Stimulated activated CD8-positive, alpha-beta memory T cell treated with anti-CD3 and anti-CD28 coated beads, Interleukin-4, amount 100 ng/mL, for 1 hour (primary cell): ENCODE measurements at places on chromosomes 11 and 22.

DNA sequence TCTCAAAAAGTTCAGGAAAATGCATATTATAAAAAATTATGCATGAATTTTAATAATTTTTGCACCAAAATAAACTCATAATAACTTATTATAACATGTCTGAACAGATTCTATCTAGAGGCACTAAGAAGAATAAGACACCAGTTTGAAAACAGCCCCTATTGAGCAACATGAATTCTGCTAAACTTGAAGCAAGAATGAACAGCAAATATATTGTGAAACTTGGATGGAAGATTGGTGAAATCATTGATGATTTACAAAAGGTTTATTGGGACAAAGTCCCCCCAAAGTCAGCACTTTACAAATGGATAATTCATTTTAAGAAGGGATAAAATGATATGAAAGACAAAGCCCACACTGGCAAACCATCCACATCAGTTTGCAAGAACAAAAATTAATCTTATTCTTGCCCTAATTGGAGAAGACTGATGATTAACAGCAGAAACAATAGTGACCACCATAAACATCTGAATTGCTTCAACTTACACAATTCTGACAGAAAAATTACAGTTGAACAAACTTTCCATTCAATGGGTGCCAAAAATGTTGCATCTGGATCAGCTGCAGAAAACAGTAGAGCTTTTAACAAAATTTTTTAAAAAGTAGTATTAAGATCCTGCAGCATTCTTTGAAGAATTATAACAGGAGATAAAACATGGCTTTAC, 257.5 kb upstream of the FAT3 start:
- no peak for DNase-seq

DNA sequence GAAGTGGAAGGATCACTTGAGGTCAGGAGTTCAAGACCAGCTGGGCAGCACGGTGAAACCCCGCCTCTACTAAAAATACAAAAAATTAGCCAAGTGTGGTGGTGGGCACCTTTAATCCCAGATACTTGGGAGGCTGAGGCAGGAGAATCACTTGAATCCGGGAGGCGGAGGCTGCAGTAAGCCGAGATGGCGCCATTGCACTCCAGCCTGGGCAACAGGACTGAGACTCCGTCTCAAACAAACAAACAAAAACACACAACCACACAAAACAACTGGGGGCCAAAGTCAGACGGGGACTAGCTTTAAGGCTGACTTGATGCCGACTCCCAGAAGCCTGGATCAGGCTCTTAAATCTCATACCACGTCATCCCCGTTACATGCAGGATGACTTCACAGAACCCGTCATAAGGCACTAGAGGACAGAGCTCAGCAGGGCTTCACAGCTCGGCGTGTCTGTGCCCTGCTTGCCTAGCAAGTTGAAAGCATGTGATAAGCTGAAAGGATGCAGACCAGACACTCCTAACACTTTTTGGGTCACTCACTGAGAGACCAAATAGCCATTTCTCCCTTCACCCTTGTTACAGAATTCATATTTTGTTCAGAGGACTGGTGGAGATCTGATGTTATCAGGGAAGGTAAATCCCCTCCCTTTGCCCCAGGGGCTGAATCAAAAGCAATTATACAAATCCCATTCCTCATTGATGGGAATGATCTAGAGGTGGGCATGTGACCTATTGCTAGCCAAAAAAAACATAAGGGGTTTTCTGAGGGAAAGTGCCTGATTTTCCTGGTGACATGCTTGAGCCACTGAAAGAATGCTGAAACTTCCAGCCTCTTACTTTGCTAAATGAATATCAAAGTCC, 65.4 kb downstream of the GAB2 start:
- no peak for DNase-seq

- DNase-seq, result no peak
Measured at GRCh38 chr11:115920092-115920461, 415.9 kb upstream of the CADM1 start.

- no peak for DNase-seq
Measured at GRCh38 chr11:130725421-130726233, 190.7 kb downstream of the SNX19 start.

DNA sequence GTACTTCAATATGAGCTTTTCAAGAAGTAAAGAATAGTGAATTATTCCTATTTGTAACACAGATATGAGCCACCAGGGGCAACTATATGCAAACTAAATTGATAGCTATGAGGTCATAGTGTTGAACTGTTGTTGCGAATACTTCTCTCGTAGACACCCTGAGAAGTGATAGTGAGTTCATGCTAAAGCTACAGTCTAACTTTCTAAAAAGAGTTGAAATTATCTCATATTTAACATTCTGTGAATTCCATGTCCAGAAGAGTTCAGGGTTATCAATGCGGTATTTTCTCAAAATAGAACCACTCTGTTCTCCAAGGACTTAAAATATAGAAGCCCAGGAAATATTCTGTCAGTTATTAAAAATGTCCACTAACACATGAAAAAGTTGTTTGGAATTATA, 185.4 kb downstream of the AASDHPPT start:
- no peak for DNase-seq

DNA sequence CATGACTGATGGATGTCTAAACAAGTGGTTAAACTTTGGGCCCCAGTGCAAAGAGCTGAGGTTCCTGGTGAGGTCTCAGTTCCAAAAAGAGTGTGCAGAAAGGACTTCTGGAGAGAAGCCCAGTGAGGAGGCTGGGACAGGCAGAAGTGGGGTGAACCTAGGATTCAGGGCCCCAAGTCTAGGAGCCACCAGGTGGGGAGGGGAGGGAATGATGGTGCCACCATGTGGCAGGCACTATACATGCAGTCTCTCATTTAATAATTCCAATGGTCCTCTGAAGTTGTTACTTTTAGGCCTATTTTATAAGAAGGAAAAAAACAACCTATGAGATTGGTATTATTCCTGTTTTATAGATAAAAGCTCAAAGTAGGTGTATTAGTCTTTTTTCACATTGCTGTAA, 102.0 kb downstream of the INSC start:
- DNase-seq, result no peak

DNA sequence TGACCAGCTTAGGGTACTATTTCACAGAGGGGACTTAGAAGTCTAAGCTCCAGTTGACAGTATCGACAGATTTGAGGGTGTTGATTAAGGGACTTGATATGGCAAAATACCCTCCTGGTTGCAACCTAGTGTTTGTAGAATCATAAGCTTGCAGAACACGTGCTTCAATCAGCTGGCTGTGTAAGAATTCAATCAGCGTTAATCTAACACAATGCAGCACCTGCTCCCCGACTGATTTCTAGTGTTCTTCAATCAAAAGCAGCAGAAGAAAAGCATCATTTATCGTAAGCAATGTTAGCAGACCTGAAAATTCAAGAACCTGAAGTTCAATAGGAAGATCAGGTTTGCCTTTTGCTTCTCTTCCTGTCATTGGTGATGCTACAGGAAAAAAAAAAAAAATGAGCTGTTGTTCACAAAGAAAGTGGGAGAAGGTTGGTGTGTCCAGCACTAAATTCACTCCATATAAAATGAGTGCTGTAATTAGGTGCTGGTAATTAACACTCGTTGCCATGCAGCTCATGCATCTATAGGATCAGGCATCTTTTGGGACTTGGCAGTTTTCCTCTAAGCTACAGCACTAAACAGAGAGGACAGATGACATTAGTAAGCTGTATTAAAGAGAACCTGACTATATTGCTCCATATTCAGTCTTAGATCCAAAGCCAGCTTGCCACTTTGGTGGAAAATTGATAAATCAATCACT, 840.3 kb downstream of the OPCML start:
- DNase-seq, result no peak

- DNase-seq, result no peak
Measured at GRCh38 chr11:121535129-121535796, 82.5 kb upstream of the SORL1-AS1 start.

DNA sequence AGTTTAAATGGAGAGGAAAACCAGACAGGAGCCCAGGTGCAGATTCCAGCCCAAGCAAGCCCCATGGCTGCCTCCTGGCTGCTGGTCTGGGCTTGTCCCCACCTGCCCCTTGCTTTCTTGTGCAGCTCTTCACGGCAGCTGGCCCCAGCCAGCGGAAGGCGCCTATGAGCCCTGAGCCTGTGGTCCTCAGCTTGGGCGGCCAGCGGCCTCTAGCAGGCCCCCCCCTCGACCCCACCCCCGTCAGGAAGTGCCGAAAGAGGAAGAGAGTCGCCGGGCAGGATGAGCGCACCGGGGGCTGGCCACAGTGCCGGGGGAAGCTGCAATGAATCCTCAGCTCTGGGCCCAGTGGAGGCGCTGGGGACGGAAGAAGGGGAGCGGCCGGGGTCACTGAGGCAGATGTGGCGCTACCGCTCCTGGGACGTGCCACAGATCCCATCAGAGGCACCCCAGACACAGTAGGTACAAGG, 2.1 kb upstream of the DGKZ start:
- no peak for DNase-seq

DNA sequence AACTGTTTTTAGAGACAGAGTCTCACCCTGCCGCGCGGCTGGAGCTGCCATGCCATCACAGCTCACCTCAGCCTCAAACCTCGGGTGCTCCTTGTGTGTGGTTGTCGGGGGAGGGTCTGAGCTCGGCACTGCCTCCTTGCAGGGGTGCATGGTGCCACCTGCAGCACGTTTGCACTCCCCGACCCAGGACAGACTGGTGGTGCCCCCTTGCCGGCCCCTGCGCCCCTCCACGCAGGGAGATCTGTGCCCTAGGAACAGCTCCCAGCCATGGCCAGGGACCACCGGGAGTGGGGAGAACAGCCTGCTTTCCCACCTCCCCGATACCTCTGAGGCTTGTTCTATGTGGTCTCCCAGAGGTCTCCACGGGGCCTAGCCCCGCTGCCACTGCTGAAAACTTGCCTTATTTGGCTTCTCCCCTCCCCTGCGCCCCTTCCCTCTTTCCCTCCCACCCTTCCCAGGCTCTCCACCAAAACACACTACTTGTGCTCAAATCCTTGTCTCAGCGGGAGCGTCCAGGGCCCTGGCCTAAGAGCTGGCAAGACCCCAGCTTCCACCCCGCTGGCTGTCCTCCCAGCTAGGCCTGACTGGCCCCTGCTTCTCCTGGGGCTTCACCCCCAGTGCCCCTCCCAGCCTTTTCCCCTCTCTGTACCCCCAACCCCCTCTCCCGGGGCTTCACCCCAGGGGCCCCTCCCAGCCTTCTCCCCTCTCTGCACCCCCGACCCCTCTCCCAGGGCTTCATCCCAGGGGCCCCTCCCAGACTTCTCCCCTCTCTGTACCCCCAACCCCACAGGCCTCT, 13.4 kb upstream of the TPCN2 start:
- no peak for DNase-seq

DNA sequence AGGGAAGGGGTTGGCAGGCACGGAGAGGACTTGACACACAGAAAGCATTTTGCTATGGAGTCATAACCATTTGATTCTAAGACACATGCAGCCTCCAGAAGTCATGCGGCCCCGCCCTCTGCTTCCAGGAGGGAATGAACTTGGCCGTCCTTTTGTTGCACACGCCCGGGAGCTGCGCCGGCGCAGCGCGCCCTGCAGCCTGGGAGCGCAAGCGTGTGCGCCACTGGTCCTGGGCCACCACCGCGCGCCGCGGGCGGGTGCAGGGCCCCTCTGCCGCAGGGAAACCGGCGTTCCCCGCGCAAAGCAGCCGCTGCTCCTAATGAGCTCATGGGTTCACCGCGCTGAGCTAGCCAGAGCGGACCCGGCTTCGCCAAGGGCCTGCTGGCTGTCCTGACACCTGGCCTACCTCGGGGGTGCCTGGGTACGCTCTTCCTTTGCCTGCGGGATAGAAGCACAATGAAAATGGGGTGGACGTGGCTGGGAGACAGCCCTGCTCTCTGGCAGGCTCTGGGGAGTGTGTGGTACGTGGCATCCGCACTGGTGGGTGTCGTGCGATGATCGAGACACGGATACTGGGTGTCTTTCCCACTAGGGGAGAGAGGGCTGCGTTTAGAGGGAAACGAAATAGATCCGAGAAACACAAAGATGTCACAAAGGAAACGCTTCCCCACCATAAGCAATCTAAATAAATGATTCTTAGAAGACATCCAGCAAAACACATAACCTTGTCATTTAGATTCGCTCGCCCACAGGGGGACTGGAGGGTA, 669 bp downstream of the MICAL3 start:
- DNase-seq, result no peak

- no peak for DNase-seq
Measured at GRCh38 chr11:132586801-132587200, 945.5 kb downstream of the OPCML start.

GRCh38 chr11:58067685-58068084, 36.9 kb downstream of the OR6Q1 start:
- DNase-seq, result no peak

GRCh38 chr11:67698247-67698646, 23.8 kb upstream of the ALDH3B2 start:
- DNase-seq, result no peak

DNA sequence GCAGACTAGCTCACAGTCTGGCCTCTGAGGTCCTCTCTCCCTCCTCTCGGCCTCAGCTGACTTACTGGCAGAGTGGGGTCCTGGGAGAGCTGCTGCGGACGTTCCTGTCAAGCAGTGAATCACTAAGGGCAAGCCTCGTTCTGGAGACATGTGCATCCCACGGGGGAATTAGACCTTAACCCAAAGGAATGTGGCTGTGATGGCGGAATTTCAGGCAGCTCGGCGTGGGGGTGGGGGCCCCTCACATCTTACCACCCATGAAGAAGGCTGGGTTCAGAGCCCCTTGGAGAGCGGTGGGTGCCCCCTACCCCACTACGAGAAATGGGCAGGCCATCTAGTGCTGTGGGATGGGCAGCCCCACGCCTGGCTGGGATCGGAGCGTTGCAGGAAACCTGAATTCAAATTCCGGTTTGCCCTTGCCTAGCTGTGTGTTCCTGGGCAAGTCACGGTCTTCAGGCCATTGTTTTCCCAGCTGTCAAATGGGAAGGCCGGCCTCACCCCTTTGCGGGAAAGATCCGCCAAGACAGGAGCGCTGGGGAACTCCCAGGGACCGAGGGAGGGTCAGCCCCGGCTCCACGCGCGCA, 554 bp downstream of the LRRC32 start:
- no peak for DNase-seq

DNA sequence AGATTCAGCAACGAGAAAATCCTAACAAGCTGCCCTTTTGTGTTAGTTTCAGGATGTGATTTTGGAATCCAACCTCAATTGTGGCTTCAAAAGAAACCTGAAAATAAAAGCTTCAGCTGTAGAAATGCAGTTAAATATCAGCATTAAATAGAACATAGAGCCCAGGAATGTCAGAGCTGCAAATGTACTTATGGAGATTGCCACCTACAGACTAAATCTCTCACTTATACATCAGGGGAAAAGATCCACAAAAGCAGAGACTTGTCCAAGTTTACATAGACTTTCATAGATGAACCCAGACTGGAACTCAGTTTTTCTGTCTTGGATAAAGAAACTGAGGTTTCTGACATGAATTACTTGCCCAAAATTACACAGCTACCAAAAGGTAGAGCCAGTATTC, 446.6 kb downstream of the DLG2 start:
- DNase-seq, result no peak

GRCh38 chr11:121654259-121654842, 201.6 kb upstream of the SORL1-AS1 start:
- no peak for DNase-seq

GRCh38 chr11:112655371-112655770, 305.8 kb upstream of the NCAM1 start:
- DNase-seq, result no peak

GRCh38 chr22:50445071-50445879, 29.6 kb downstream of the SBF1 start:
- DNase-seq, result no peak
